ENCODE measurements at places on chromosomes 2 and 18.

GRCh38 chr18:74146756-74147155 is 878 bp downstream of the FBXO15 start:
- no peak for DNase-seq

- no peak for DNase-seq
Observed at GRCh38 chr2:233000886-233001750, 11.9 kb downstream of the NGEF start.

- DNase-seq, result no peak
Observed at GRCh38 chr2:120493231-120493630, 147.3 kb downstream of the INHBB start.

DNA sequence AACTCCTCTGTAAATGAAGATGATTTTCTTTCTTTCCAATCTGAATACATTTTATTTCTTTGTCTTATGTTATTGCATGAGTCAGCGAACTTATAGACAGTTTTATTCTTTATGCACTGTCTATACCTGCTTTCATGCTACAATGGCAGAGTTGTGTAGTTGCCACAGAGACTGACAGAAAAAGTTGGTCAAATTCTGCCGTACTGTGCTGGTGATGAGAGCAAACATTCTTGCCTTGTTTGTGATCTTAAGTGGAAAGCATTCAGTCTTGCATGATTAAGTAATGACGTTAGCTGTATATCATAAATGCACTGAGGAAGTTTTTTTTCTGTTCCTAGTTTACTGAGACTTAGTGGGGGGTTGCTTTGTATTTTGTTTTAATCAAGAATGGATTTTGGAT is 32.9 kb downstream of the ZC3H15 start:
- DNase-seq, result no peak

GRCh38 chr2:215437614-215438013 is 1.7 kb upstream of the FN1 start:
- DNase-seq, result no peak

- no peak for DNase-seq
Observed at GRCh38 chr2:14492920-14493503, 139.5 kb upstream of the LRATD1 start.

- no peak for DNase-seq
Observed at GRCh38 chr2:9031246-9031645, 27.8 kb upstream of the MBOAT2 start.

DNA sequence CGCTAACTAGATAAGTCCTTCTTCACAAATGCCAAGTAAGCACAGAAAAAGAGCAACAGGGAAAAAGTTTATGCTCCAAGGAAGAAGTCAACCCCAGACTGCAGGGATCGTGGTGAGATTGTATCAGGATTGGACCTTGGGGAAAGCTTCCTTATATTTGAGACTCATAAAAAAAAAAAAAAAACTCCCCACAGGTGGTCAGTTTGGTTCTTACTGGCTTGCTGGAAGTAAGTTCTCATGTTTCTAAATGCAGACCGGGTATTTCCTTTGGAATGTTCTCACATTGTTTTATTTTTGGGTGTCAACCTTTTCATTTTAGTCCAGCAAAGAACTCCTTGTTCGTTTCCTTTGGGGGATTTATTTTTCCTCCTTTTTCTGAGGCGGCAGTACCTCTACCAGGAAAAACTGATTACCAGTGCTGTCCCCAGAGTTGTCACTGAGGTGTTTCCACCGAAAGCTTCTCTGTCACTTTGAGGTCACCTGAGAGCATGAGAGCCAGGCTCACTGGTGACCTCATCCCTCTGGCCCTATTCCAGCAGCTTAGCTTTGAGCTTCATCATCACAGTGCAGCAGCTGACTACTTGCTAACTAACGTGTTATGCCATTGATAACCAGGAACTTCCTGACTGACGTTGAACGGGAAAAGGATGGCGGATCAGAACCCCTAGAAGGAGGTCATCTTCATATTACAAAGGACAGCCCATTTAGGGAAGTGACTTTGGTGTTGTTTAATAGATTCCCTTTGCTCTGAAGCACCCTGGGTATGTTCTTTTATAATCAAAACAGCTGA is 16.8 kb upstream of the ATP8B1 start:
- DNase-seq, result peak; percentile 91

- no peak for DNase-seq
Observed at GRCh38 chr18:45821026-45821425, 4.4 kb upstream of the SIGLEC15 start.

DNA sequence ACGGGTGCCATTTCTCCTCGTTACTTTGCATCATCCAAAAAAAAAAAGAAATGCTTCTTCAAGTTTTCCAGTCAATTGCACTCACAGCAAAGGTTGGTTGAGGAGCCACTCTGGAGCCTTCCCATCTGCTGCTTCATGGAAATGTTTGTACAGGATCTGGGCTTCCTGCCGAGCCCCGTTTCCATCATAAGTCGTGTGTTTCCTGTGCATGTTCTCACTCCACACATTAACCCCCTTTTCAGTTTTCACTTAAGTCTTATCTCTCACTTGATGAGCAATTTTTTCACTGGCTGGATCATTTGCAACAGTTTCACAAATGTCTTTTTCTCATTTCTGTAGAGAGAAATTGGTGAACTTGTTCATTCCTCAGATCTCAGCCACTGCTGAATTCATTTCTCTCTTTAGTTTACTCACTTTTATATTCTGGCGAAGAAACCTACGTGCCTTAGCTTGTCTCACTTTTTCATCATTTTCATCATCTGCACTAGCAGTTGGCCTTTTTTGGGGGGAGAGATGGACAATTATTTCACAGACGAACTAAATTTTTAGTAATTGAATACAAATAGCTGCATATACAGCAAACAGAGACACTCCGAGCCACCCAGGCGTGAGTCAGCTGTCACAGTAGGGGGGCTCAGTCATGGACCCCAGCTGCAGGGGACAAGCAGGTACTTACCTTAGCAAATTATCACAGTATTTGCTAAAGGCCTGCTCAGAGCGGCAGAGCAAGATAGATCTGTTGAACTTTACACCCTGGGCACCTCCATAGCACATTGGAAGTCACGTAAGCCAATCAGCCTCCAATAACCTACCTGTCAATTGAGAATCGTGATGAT is 750.8 kb upstream of the ID2 start:
- DNase-seq, result no peak

GRCh38 chr2:221518201-221518934 is 53.7 kb downstream of the EPHA4 start:
- DNase-seq, result peak; percentile 12

GRCh38 chr2:166550923-166551322 is 56.9 kb upstream of the SCN7A start:
- no peak for DNase-seq

GRCh38 chr2:228367356-228367755 is 185.9 kb upstream of the SPHKAP start:
- DNase-seq, result no peak

- no peak for DNase-seq
Observed at GRCh38 chr2:106106622-106107508, 87.2 kb downstream of the UXS1 start.

- DNase-seq, result no peak
Observed at GRCh38 chr2:43274055-43274454, 47.6 kb upstream of the ZFP36L2 start.

DNA sequence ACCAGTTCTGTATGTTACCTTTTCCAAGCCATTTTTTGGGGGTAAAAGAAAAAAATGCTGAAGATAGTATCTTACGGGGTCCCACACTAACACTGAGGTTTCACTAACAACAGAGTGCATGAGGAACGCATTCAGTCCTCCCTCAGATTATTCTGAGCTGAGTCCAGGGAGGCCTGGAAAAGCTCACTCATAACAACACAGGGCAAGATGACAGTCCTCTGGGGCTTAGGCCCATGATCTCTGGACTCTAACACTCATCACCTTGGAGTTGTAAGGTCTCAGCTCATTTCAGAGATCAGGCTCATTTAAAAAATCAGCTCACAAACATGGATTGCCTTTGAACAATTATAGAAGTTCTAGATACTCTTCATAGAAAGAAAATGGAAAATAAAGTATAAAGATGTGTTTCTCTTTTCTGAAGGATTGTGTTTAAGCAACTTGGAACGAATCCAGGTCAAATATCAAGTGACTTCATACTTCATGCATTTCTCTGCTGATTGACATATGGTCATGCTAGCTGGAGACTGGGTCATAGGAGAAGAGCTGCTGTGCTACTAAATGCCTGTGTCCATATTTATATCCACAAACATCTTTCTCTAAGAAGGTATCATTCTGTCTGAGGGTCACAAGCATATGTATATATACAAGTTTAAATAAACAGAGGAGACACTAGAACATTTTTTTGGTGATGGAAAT is 265.8 kb downstream of the ALK start:
- no peak for DNase-seq
